ENCODE measurements at places on chromosomes 3 and 15.

- DNase-seq, result no peak
Observed at GRCh38 chr3:64505419-64505818, 182.4 kb downstream of the ADAMTS9 start.

DNA sequence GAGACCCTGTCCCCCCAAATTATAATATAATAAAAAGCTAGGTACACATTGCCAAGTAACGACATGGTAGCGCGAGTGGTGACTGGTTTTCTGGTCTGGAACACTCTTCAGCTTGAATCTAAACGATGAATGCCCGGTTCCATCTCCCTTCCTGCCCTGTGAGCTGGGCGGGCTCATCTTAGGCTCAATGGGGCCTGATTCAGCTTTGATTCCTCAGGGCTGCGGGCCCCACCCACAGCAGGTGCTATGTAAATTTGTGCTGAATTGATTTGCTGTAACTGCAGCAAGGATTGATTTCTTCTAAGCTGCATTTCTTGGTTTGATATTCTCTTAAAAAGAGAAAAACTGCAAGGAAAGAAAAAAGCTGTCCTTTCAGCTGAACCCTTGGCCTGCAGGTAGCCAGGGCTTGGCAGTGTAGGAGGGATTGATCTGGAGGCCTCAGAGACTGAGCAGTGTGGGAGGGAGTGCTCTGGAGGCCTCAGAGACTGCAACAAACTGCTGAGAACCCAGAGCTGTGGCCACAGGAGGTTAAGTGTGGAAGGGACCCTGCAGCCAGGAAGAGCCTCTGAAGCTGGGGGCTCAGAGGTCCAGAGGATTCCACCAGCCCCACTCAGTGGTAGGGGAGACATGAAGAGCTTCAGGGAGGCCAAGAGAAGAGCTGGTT is 231.6 kb downstream of the XXYLT1 start:
- no peak for DNase-seq

- DNase-seq, result no peak
Observed at GRCh38 chr3:106247902-106248684, 379.3 kb upstream of the CBLB start.

DNA sequence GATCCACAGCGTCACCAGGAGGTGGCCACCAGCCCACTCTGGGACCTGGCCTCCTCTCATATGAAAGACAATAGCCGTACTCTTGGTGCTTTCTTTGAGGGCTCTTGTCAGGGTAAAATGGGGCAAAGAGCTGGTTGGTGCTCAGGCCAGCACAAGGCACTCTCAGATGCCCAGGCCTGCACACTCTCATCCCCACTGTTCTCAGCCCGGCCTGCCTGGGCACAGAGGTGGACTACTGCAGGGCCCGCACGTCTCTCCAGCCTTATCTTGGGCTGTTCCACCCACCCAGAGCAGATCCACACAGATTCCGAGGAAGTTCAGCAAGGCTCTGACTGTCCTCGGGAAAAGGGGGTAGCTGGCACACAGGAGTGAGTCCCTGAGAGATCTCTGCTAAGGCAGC is 122.8 kb upstream of the PRR20G start:
- DNase-seq, result no peak

DNA sequence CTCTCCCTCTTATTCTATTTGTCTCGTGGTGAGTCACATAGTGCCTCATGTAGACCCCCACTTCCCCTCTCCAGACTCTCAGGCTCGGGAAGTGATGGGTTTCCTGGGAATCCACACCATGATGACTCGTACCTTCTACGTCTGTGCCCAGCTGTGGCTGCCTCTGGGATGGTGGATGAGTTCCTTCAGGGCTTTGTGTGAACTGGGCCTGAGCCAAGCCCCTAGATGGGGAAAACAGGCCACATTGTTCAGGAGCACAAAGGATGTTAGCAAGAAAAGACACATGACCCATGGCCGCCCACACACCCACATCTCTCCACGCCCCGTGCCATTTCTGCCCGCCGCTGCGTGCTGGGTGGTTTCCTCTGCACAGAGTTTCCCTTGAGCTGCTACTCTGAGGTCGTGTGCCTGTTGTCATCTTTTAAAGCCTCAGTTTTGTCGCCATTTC is 10.5 kb downstream of the ISG20 start:
- no peak for DNase-seq

DNA sequence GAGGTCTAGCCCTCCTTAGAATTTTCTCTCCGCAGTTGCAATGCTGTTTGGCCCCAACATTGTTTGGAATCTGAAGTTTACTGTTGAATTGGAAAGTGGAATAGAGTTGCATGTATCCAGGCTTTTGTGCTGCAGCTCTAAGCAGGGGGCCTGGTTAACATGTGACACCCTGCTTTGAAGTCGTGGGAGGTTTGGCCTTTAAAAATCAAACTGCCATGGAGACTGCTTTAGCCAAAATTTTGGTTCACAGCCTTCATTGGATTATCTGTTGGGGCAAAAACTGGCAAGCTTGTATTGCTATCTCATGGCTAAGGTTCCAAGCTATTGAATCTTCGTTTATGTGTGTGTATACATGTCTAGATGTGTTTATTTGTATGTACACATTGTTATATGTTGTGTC is 15.8 kb downstream of the CYP11A1 start:
- no peak for DNase-seq

- DNase-seq, result no peak
Observed at GRCh38 chr3:46285931-46286619, 43.8 kb downstream of the CCR3 start.

DNA sequence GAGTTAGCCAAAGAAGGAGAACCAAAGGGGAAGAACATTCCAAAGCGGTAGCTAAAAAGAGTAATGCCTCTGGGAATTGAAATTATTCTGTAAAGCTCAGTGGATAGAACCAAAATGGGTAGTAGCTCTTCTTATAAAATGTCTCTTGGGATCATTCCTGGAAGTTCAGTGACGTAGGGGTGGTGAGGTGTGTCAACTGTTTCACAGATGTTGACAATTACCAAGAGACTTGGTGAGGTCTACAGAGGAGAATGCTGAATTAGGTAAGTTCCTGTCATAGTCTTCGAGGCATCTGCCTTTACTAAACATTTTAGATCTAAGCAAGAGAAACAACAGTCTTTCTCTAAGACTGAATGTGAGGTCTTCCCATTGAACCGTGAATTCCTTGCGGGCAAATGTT is 67.8 kb downstream of the TPRG1 start:
- DNase-seq, result no peak

GRCh38 chr3:44862226-44862637 is 520 bp downstream of the TMEM42 start:
- DNase-seq, result no peak

DNA sequence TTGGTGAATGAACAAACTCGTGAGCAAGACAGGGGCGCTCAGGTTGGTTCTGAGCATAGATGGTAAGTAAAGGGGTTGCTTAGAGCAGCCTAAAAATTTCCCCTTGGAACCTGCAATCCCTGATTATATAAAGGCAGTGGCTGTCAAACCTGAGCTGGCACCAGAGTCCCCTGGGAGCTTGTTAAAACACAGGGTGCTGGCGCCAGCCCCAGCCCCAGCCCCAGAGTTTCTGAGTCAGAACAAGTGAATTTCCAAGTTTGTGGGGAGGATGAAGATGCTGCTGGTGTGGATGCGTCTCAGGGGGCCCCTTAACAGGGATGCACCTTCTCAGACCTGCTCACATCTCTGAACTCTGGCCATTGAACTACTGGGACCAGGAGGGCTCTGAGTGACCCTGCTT is 48.2 kb downstream of the FEM1B start:
- no peak for DNase-seq

- no peak for DNase-seq
Observed at GRCh38 chr15:98431171-98431570, 217.2 kb upstream of the IGF1R start.

GRCh38 chr3:101996832-101997231 is 147.5 kb downstream of the NFKBIZ start:
- DNase-seq, result no peak

DNA sequence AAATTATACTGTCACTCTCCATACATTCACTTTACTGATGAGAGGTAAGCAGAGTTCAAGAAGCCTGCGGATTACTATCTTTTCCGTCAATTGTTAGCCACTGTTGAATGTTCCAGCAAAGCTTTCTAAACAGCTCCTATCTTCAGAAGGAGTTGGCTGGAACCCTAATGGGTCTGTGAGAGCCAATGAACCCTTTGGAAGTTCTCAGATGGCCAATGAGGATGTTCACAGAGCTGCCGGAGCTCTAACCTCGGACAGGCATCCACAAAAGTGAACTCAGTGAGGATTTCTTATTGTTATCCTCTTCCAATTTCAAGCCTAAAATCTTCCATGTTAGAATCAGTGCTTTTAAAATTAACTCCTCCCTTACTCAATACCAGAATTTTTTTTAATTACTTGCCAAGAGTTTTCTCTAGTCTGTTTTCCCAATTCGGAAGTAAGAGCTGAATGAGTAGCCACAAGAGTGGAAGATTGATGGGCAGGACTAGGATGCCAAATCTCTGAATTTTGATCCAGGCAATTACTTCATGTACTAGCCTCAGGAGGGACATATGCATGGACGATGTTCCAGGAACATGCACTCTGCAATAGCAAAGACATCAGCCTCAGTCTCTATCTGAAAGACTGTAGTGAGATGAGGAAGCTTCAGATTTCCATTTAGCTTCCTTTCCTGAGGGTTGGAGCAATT is 78.1 kb downstream of the AGBL1 start:
- DNase-seq, result no peak

GRCh38 chr15:81133782-81134461 is at the start of gene CFAP161:
Gene CFAP161 (plus strand): TSS chr15:81134270. CDS start chr15:81134330, 60 bp downstream.
- DNase-seq, result peak; percentile 81

DNA sequence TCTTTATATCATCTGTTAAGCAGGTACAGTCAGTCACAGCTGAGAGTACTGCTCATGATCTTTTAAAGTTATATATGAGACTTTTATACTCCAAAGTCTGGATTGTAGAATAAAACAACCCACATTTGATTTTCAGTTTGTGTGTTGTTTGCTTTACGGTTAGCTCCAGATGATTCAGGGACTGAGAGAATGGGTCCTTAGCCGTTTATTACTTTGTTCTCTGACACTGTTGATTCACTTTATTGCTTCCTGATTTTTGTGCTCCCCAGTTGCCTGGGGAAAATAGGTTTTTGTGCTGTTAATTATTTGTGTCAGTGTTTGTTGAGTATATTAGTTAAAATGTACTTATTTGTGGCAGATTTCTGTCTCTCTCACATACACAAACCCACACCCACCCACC is 8.6 kb upstream of the EBLN2 start:
- no peak for DNase-seq

GRCh38 chr3:73637042-73637441 is 12.3 kb upstream of the PDZRN3 start:
- no peak for DNase-seq

GRCh38 chr15:98651581-98652220 is 3.4 kb downstream of the IGF1R start:
- no peak for DNase-seq

DNA sequence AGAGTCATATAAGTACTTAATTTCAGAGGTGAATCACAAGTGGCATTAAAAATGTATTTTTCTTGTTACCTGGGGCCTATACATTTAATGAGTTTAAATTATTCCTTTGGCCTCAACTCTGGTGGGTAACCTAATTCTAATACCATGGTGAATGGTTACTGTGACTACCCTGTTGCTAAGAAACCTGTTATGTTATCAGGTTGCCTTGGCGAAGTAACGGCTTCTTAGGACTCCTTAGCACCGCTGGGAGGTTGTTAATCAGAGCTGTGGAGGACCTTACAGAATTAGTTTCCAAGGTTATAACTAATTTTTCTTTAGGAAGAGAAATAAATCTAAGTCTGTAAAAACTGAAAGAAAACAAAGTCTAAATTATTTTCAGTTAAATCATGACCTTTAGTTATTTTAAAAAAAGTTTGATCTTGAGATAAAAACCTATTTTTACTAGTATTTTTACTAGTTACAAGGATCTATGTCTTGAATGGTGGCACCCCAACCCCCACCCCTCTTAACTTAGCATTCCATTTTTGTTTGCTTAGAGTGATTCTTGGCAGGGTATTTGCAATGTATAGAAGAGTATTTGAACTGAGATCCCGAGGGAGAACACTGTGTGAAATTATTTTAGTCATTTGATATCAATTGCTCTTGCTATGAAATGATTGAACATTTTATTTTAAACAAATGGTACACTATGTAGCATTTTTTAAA is 155.5 kb downstream of the FNDC3B start:
- peak; percentile 59 for DNase-seq

GRCh38 chr3:108477511-108478147 is 32.8 kb downstream of the MYH15 start:
- DNase-seq, result peak; percentile 39

- no peak for DNase-seq
Observed at GRCh38 chr15:40854161-40854560, 10.3 kb downstream of the SPINT1 start.

- no peak for DNase-seq
Observed at GRCh38 chr3:170634663-170635384, 48.9 kb upstream of the SLC7A14 start.

- DNase-seq, result peak; percentile 8
Observed at GRCh38 chr3:25427942-25428788, at the start of gene RARB. Gene RARB (plus strand): TSS chr3:25428263. CDS start chr3:25428732, 469 bp downstream.

GRCh38 chr3:15983693-15984092 is 185.9 kb upstream of the ANKRD28 start:
- no peak for DNase-seq

GRCh38 chr3:190941694-190942260 is 79.3 kb upstream of the GMNC start:
- no peak for DNase-seq

GRCh38 chr3:172654470-172654869 is 56.4 kb downstream of the NCEH1 start:
- no peak for DNase-seq

DNA sequence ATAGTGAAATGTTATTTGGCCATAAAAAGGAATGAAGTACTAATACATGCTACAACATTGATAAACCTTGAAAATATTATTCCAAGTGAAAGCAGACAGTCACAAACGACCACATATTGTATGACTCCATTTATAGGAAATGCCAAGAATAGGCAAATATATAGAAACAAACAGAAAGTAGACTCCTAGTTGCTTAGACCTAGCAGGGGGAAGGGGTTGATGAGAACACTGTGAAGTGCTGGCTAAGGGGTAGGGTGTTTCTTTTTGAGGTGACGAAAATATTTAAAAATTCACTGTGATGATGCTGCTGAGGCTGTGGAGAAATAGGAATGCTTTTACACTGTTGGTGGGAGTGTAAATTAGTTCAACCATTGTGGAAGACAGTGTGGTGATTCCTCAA is 30.5 kb upstream of the XIRP1 start:
- DNase-seq, result no peak

GRCh38 chr15:101320501-101321052 is 25.5 kb upstream of the SNRPA1 start:
- no peak for DNase-seq

DNA sequence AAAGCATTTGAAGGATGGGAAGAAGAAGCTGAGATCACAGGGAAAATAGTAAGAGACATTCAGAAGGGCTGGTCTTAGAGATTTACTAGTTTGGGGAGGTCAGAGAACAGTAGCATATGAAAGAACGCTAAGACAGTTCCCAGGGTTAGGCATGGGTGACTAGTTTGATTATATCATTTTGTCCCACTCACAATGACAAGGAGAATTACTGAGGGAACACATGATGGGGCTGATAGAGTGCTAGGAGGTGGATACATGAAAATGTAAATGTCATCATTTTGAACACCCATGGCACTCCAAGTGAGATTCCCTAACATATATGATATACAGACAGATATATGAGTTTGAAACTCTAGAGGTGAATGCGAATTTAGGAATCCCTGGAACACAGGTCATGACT is 9.3 kb upstream of the TARS3 start:
- no peak for DNase-seq
